GM23338 (cell line): ENCODE measurements at places on chromosomes 4 and X. TPM values are rescaled to one million over a fixed set of nuclear protein-coding genes. Genes with fewer than 3 reads are reported as not detected.
A peak's percentile ranks its signal among the peaks of the same experiment; 100 is the strongest.

The VGLL1 gene
- polyA plus RNA-seq: not detected in 2 replicates

The ODAPH gene
- polyA plus RNA-seq: not detected in 2 replicates

The NWD2 gene
- not detected in 2 replicates for polyA plus RNA-seq

The OPRPN gene
- polyA plus RNA-seq: not detected in 2 replicates

The RNF212 gene
- polyA plus RNA-seq: 17.0 and 19.7 TPM in 2 replicates

The ATOH1 gene
- 0.24 and 0.97 TPM in 2 replicates for polyA plus RNA-seq

The HERC5 gene
- polyA plus RNA-seq: 22.8 and 24.4 TPM in 2 replicates

The PRDM8 gene
- polyA plus RNA-seq: 0.16 TPM in 1 of 2 replicates, not detected in the other

The OTC gene
- polyA plus RNA-seq: not detected in 2 replicates

The ZNF330 gene
- polyA plus RNA-seq: 38.4 and 38.9 TPM in 2 replicates

The F11 gene
- 0.74 TPM in 1 of 2 replicates, not detected in the other for polyA plus RNA-seq

The FBXW7 gene
- 22.0 and 25.8 TPM in 2 replicates for polyA plus RNA-seq

The ZDHHC15 gene
- 2.8 and 3.4 TPM in 2 replicates for polyA plus RNA-seq

The FAM9C gene
- polyA plus RNA-seq: 0.08 and 0.19 TPM in 2 replicates

The PWWP3B gene
- 0.84 and 0.92 TPM in 2 replicates for polyA plus RNA-seq

- peak; percentile 59 for DNase-seq
These were observed 159.6 kb upstream of the RBPJ start for GRCh38 chr4:26161030-26161824.

DNA sequence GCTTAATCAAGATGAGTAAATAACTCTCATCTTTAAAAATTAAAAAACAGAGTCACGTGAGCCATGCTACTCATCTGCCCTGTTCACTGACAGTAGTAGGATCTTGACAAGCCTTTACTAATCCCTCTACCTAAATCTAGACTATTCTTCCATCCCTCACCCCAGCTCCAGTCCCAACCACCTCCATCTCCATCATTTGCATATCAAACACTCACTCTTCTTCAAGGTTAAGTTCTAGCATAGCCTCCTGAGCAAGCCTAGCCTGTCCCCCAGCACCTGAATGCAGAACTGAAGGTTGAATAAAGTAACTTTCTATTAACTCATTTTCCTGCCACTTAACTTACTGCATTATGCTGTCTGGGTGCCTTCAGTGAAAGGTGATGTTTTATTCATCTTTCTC lies 72.5 kb downstream of the YIPF7 start:
- peak; percentile 28 for DNase-seq

DNA sequence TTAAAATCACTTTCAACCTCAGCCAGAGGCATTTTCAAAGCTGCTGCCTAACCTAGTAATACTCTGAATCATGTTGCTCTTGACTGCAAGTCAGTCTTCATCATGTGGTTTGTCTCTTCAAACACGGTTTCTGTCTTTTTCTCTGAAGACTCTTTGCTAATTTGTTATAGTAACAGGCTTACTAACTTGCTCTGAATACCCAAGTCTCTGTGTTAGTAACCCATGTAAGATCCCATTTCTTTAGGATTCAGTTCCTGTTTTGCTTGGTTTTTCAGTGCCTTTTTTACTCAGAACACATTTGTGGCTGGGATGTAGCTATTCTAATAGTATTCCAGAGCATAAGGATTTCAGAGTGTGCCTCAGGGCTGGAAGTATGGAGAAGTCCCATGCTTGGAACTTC lies 1450.6 kb upstream of the IGFBP7 start:
- no peak for DNase-seq

GRCh38 chr4:112130906-112131305 lies 14.3 kb upstream of the FAM241A start:
- DNase-seq: peak; percentile 50

GRCh38 chr4:86762649-86763048 lies 86.5 kb downstream of the SLC10A6 start:
- no peak for DNase-seq

DNA sequence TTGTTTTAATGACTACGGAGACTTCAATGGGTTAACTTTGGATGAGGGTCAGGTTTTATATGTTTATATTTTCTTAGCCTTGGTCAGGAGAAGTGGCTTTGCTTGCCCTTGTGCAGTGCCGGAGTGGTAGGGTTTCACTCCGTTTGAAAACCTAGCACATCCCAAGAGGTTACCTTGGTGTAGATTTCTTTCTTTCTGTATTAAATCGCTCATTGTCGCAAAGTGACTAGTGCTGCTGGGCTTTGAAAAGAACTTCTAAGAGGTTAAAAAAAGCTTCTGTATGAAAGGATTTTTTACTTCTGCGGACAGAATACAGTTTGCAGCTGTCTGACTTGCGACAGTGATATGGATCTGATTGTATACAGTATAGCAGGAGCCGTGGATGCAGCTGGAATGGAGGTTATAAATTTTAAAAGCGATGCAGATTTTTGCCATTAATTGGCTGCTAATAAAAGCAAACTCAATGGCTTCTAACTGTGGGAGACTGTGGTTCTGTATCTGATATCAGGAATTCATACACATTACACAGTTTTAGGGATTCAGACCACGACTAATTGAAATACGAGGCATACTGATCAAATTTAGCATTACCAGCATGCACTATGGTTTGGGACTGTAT lies 340.9 kb upstream of the PITX2 start:
- DNase-seq: no peak

DNA sequence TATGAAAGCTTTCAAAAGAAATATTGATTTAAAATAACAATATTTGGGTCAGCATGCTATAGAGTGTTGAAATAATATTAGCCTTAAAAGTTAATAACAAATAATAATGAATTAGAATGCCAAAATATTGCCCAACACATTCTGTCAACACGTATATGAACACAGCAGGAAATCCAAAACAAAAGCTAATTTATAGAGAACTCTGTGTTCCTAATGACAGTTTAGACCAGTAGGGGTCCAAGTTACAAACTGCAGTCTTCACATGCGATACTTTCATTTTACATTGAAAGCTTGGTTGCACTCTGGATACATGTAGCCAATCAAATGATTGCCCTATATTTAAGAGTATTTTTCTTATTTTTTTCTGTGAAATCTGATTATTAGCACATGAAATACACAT lies 274.4 kb downstream of the DCTD start:
- no peak for DNase-seq

- no peak for DNase-seq
These were observed 700.6 kb downstream of the NLGN4X start for GRCh38 chrX:5528057-5528456.

DNA sequence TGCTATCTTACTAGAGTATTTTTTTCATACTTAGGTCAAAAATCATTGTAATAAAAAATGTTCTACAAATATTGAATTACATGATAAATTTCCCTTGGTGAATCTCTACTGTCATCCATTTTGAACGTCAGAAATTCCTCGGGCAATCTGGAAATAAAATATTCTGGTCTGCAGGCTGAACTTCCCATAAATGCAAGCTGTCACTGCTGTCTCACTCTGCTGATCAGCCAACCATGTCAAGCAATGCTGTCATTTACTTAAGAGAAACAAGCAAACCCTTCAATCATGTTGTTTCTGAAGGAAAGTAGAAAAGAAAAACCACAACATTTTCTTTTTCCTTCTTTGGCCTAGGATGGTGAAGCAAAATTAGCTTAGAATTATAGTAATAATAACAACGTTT lies 514.2 kb upstream of the GALNT7 start:
- no peak for DNase-seq

DNA sequence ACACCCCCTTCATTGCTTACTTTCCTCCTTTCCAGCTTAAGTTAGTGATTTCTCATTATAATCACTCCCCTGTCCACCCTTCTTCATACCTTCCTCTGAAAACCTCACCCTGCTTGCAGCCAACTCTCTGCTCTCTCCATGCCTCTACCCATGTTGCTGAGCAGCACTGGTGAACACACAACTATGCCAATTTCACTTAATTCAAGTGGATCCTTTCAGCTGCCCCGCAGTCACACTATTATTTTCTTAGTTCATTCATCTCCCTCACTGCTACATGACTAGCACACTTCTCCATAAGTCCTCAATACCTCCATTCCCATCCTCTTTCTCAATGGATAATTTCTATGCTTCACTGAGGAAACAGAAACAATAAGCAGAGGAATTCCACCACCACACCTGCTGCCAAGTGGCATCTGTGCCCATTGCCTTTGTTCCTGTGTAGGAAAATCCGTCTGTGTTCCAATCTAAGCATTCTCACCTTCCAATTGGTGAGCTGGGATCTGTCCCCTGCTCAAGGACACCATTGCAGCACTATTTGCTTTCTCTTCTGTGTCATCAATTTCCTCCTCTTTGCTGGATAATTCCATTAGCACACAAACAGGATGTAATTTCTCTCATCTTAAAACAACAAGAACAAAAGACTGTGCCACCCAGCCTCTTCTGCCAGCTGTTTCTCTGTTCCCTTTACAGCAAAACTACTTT lies 25.2 kb upstream of the PRSS48 start:
- no peak for DNase-seq

DNA sequence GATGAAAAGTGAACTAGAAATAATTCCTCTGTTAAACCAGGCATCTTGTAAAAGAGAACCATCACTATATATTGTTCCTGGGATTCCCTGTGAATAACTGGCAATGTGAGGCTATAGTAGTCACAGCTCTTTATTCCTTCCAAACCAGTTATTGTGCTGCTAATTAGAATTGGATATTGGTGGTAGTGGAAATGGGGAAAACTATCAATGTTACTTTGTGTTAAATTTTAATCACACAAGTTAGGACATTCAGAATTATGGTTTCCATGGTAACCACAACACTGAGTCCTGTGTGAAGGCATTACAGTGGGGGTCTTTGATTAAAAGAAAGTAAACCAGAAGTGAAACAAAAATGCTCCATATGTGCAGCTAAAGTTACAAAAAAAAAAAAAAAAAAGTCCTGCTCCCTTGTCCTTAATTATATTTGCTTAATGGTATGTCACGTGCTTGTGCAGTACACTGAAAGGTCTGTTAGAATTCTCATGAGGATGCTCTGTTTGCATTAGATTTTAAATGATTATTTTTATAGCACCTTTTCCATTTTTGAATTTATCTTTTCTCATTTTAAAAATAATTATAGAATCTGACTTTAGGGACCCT lies 200.4 kb downstream of the ADGRL3 start:
- no peak for DNase-seq

GRCh38 chr4:1300466-1301455 lies 11.1 kb downstream of the MAEA start:
- no peak for DNase-seq

GRCh38 chr4:14607578-14607977 lies 394.7 kb upstream of the CPEB2 start:
- DNase-seq: no peak

DNA sequence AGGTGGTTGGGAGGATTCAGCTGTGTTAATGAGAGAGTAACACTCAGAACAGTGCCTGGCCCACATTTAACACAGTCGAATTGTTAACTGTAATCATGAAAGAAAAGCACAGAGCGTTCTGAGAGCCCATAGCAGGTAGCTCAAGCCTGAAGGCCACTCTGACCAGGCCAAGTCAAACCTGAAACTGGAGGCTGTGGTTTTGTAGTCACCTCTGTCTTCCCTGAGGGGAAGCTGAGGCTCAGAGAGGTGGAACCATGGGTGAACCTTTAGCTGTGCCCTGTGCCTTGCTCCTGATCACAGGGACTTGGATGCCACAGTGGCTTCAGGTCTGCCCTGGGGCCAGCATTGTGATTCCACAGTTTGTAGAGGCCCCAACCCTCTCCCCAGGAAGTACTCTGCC lies 16.6 kb upstream of the UBA1 start:
- DNase-seq: no peak

DNA sequence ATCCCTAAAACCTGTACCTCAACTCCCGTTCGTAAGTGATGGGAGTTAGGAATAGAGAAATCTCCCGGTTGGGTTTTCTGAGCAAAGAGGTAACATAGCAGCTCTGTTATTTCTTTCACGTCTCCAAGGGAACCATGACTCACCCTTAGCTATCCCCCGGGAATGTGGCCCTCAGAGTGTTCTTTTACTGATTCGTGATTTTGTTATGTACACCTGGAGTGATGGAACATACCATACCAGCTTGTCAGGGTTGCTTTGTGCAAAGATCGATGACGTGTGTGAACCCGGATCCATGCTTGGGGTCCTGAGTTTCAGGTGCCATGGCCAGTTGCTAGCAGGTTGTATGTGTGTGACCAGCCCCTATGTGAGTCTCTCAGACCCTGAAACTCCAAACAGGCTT lies 52.6 kb downstream of the HPRT1 start:
- peak; percentile 31 for DNase-seq

GRCh38 chr4:42806303-42806835 lies 86.1 kb upstream of the GRXCR1 start:
- DNase-seq: no peak

GRCh38 chrX:44903830-44904530 lies 31.0 kb downstream of the KDM6A start:
- no peak for DNase-seq

DNA sequence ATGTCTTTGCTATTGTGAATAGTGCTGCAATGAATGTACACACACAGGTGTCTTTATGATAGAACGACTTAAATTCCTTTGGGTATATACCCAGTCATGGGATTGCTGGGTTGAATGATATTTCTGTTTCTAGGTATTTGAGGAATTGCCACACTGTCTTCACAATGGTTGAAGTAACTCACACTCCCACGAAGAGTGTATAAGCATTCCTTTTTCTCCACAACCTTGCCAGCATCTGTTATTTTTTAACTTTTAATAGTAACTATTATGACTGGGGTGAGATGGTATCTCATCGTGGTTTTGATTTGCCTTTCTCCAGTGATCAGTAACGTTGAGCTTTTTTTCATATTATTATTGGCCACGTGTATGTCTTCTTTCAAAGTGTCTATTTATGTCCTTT lies 17.6 kb upstream of the DCUN1D4 start:
- DNase-seq: no peak

GRCh38 chrX:149540621-149541520 lies at the start of gene EOLA1:
Gene EOLA1, plus strand, starts transcription at chrX:149541012. Its CDS starts 4,619 bp downstream, at chrX:149545631.
- DNase-seq: no peak

GRCh38 chr4:53234111-53234510 lies 131.8 kb downstream of the SCFD2 start:
- no peak for DNase-seq

- no peak for DNase-seq
These were observed 974.9 kb downstream of the RPA4 start for GRCh38 chrX:97858592-97858991.

DNA sequence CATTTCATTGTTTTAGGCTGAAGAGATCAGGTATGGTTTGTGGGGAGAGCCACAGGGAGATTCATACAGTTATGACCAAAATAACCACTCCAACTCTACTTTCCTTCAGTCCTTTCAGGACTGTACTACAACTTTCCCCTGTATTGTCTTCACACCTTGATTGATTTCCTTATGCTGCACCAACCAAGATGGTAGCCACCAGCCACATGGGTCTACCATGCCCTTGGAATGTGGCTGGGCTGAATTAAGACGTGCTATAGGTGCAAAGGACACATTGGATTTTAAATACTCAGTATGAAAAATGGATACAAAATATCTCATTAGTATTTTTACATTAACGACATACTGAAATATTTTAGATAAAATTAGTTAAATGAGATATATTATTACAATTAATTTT lies 11.2 kb downstream of the IRF2 start:
- DNase-seq: no peak

GRCh38 chr4:147950841-147951240 lies 219.0 kb downstream of the ARHGAP10 start:
- no peak for DNase-seq

GRCh38 chr4:150368667-150369066 lies 213.3 kb upstream of the MAB21L2 start:
- DNase-seq: no peak
